ENCODE measurements at places on chromosomes 2 and 18.

DNA sequence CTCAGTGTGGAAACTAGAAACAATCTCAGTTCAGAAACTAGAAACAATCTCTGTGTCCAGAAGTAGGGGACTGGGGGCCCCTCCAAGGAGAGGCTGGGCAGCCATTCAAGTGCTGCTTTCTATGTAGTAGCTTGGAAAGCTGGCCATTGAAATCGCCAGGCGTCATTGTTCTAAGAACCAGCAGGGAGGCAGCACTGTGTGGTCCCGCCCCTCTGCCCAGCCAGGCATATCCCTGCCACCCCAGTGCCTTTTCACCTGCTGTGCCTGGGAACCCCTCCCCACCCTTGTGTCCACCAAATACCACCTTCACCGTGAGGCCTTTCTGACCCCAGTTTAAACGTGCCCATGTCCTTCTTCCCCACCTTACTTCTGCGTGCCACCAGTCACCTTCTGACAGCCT, 221.6 kb downstream of the GBX2 start:
- DNase-seq: no peak

DNA sequence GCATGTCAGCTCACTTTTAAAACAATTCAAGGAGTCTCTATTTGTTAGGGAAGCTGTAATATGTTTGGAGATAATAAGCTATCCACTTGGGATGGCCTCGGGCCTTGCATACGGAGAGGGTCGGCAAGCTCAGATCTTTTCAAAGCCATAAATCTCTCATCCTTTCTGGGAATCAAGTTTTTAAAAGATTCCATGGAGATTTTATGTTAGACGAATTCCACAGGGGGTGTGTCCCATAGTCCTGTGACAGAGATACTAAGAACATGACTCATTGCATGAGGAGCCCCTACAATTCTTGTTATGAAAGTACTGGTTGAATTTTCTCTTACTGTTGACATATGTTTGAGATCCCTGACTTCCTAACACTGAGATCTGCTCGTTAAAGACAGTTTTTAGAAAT, 108.7 kb downstream of the FEZ2 start:
- DNase-seq: no peak

- DNase-seq: no peak
Measured at GRCh38 chr18:67451960-67452359, 64.6 kb downstream of the DSEL start.

GRCh38 chr18:48876590-48876989, 74.2 kb downstream of the SMAD7 start:
- no peak for DNase-seq

DNA sequence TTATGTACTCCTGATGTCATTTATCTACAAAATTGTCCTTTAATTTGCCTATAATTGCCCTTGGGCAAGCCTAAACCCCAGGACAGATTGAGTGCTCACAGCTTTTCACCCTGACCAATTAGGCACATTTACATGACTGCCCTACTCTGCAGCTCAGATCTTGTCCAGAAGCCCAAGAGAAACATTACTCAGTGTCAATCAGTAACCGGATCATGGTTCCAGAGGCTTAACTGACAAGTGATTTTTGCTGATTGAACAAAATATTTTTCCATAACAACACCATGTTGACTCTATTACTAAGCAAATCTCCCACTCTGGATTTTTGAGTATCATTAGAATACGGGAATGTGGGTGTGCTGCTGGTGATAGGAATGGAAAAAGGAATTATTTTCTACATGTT, 465.4 kb upstream of the TNP1 start:
- peak; percentile 71 for DNase-seq

DNA sequence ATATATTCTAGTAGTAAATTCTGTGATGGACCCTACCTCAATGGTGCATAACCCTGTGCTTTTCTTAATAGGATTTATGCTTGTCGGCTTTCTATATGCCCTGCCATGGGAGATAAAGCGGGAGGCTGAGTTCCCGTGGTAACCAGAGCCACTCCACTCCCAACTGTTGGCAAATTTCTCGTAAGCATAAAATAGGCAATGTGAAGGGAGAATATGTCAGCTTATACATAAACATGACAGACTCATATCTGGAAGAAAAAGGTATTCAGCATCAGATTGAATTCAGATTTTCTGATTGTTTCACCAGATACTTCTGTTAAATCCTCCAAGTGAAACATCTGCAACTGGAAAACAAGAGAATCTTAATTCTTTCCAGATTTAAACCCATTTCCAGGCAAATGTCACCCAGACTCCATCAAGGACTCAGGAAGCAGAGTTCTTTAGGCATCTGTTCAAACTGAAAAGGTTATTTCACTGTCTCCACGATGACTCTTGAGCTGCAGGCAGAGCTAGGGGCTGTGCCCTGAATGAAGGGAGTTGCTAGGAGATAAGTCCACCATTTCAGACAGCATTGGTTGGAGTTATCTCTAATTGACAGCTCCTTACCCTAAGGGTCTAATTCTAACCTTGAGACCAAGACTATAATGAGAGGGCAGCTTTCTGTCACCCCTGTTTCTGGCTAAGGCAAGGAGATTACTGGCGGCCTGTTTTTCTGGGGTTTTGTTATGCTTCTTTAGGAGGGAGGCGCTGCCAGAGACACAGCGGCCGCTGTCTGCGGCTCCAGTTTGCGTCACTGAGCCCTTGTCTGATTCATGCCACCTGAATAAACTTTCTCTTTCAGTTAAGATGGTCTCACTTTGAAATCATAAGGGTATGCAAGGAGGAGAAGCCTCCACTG, 381.3 kb downstream of the SOX11 start:
- DNase-seq: peak; percentile 48

GRCh38 chr2:7270011-7270431, 352.8 kb downstream of the RNF144A start:
- DNase-seq: no peak

- no peak for DNase-seq
Measured at GRCh38 chr2:118982039-118982438, 40.0 kb downstream of the MARCO start.

DNA sequence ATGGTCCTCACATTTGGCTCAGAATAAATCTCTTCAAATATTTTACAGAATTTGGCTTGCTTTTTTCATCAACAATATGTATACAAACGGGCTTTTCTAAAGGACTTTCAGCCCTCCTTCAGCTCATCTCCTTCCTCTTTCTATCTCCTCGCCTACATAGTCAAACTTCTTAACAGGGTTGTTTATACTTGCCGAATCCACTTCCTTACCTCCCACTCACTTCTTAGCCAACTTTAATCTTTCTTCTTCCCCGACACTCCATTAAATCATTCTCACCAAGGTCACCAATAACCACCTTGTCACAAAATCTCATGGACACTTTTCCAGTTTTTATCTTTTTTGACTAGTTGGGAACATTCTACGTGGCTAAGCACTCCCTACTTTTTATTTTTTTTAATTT, 325.2 kb downstream of the PLCL1 start:
- no peak for DNase-seq

- DNase-seq: no peak
Measured at GRCh38 chr18:31204833-31205232, 42.2 kb upstream of the DSC1 start.

- no peak for DNase-seq
Measured at GRCh38 chr2:95301876-95302641, 4.9 kb downstream of the KCNIP3 start.

GRCh38 chr2:96485751-96486651, 19.2 kb downstream of the NEURL3 start:
- no peak for DNase-seq

DNA sequence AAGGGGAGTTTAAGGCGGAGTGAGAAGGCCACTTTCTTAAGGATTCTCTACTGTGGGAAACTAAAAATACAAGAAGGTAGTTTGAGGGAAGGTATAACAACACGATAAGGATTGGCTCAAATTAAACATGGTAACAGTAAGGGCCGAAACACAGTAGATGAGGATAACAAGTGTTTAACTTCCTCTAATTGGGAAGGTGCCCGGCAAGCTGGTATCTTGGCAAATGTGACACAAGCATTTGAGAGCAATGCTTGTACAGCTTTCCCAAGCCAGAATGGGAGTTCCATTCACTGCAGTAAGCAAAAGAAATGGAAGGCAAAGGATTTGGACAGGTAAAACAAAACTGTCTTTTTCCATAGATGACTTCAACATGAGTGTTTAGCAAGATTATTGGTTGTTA, 19.8 kb downstream of the USP40 start:
- no peak for DNase-seq

GRCh38 chr2:46335391-46336282, 38.4 kb downstream of the EPAS1 start:
- DNase-seq: peak; percentile 36

GRCh38 chr18:57352271-57352701, at the start of gene ST8SIA3:
ST8SIA3 (plus strand) TSS chr18:57352557; CDS start chr18:57352847, 290 bp downstream.
- DNase-seq: peak; percentile 8

DNA sequence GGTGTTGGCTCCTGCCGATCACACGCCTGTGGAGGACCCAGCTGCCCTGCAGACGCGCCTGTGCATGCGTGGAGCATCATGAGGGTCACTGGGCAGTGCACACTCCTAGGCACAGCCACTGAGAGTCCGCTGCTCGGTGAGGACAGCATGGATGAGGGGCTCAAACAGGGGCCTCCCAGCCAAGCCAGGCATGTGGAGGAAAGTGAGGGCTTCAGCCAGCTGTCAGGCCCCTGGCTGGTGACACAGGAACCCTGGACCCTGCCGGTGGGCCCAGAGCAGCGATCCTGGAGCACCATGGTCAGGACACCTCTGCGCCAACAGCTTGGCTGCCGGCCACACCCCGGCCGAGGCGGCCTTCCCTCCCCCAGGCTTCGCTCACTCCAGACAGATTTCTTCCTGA, 171.2 kb downstream of the RTP5 start:
- no peak for DNase-seq

DNA sequence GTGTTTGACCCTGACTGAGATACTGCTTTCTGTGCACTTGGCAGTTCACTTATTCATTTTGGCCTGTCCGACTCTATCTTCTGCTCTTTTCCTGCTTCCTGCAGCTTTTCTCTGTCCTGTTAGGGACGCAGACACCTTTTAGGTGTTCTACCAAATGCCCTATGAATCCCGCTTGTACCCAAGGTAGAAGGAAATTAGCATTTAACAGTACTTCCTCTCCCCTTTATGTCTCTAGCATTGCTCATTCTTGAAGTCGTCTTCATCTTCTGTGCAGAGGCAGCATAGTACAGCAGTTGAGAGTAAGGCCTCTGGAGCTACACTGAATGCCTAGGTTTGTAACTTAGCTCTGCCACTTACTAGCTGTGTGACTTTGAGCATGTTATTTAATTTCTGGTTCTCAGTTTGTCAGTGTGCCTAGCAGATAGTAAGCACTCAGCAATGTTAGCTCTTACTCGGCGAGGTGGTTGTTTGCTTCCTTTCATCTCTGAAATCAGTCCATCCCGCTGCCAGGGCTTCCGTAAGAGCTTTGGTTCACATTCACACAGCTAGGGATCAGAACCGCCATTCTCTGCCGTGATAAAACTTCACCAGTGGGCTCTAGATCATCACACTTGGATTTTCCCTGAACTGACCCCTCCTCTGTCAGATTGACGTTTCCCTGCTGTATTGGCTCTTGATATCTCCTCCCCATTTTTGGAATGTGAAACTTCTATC, 1.4 kb downstream of the CCT7 start:
- DNase-seq: no peak

GRCh38 chr2:217127744-217128143, 267.9 kb upstream of the TNP1 start:
- peak; percentile 97 for DNase-seq

DNA sequence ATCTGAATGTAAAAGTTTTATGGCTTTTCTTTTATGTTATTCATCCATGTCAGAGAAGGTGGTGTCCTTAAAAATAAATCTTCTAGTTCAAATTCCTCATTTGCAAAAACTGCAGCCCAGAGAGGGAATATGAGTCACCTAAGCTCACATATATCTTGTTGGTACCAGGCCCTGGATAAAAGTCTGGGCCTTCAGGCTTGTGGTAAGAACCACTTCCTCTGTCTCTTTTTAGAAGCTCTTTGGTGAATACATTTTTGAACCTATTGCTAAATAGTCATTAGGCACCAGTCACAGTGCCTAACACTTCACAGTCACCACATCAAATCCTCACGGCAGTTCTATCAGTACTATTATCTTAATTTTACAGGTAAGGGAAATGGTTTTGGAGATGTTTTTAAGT, 199.2 kb downstream of the KCNS3 start:
- no peak for DNase-seq

DNA sequence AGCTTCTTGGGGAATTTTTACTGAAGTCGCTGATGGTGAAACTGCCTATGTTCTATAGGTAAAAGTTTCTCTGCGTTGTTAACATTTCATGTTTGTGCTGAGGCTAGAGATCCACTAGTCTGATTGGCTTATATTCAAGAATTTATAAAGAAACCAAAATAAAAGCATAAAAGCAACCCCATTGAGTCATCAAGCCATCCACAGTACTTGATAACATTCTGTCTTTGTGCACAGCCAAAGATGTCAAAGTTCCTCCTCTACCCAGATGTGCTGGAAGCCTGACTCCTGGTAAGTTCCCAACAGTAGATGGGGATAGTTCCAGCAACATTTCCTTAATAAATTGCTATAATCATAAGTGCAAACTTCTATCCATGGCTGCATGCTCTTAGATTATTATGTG, 107.8 kb downstream of the TANC1 start:
- no peak for DNase-seq

DNA sequence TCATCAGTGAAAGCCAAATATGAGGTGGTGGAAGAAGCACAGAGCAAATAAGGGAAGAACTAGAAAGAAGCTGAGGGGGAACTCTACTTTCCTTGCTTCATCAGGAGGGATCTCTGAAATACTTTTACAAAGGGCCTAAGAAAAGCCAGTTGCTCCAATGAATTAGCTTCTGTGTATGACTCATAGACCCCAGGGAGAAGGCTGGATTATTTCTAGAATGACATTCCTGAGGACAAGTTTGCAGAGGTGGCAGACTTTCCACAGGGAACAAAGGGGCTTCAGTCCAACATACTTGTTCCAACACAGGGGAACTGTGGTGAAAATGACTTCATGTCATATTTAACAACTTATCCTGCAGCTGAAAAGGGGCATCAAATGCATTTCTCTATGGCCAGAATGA, 29.0 kb downstream of the DOK1 start:
- DNase-seq: no peak

DNA sequence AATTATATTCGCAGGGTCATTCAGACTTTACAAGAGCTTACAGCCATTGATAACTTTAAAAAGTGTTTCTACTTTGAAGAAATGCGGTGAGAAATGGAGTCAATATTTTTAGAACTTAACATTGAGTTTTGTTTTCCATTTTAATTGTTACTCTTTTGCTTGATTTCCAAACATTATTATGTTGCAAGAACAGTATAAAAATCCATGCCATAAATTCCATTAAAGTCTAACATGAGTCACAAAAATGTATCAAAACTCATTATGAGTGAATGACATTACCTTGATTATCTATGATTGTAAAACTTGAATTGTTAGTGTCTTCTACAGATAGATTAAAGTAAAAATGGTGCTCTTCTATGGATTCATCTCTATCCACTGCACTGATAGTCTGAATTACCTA, 92.6 kb downstream of the CDH19 start:
- DNase-seq: no peak

All from SK-N-DZ (cell line).